ENCODE measurements at places on chromosomes 1 and 21.

DNA sequence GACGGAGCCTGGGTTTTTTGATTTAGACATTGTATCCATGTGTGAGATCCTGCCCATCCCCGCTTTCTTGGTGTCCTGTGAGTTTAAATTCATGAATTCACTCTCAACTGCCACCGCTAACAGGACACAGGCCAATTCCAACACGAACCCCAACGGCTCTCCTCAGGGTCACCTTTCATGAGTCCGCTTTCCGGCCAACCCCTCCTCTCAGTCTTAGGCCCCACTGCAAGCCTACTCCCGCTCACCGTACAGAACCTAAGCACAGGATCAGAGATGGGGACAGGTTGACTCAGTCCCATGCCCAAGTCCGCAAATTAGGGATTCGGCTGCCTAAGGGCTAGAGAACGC, 238 bp upstream of the SCP2 start:
- no peak for DNase-seq

DNA sequence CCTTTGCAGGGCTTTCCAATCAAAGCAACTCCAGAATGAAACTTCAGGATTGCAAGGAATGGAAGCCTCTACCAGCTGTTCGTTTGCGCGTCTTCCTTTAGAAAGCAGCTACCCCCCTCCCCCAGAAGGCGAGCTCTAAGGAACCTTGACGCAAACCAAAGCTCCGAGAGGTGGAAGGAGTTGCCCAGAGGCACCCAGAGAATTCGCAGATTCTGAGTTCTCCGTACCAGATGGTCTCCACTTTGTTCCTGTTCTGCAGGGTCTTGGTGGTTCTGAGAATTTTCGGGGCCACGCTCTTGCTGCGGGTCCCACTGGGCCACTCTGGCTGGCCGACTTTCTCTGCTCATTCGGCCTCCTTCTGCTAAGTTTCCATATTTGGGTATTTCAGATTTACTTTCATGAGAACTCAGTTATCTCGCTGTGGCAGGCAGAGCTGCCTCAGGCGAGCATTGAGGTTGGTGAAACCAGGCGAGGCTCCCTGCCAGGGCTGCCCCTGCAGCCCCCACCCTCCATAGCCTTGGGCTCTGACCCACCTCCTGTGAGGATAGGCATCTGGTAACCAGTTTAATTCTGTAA, 801 bp downstream of the TRAF5 start:
- DNase-seq: no peak

DNA sequence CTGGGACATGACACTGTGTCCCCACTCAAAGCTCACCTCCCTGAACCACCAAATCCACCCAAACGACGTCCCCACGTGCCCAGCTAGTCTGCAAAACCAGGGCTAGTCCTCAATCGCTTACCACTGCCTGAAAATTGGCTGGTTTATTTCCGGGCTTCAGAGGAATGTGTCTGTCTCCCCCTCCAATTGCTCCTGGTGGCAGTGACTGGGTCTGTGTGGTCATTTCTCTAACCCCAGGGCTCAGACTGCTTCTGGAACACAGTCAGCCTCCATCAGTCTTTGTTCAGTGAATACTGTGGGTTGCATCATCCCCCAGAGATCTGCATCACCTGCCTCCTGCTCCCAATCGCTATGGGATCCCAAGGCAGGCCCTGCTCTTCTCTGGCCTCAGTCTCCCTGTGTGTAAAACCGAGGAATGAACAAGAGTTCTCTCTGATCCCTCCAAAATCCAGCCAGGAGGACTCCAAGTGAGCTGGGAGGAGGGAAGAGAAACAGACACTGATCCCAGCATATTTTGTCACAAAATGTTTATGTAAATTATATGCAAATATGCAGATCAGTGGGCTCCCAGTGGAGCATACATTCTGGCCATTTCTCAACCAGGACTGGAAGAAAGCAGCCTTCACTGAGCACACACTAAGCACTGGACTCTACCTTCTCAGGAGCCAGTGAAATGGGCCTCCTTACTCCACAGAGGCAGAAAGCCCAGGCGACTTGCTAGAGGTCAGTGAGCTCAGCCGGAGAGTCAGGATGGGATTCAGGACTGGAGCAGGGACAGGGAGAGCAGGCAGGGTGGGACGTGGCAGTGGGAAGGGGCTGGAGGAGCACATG, 20.9 kb downstream of the SDC3 start:
- DNase-seq: peak; percentile 70

DNA sequence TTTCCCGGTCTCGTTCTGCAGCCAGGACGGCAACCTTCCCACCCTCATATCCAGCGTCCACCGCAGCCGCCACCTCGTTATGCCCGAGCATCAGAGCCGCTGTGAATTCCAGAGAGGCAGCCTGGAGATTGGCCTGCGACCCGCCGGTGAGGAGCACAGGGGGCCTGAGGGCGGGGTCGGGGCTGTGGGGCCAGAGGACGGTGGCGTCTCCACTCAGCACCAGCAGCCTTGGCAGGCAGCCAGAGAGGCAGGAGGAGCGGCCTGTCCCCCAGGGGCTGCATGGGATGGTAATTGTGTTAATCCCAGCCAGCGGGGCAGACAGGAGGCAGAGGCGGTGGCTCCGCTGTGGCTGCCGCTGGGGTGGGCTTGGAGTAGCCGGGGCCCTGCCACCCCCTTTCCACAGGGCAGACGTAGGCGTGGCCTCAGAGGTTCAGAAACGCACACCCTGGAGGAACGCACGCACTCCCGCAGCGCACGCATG, 12.1 kb downstream of the SAMD11 start:
- DNase-seq: no peak

- DNase-seq: no peak
Observed at GRCh38 chr1:193741228-193741627, 554.8 kb upstream of the B3GALT2 start.

GRCh38 chr1:47951545-47952235, 45.5 kb downstream of the TRABD2B start:
- no peak for DNase-seq

- no peak for DNase-seq
Observed at GRCh38 chr1:11283151-11283550, 10.2 kb downstream of the UBIAD1 start.
